Esophagus mucosa (tissue), 1 donor: ENCODE measurements at places on chromosomes 16 and 17.
A peak's percentile ranks its signal among the peaks of the same experiment; 100 is the strongest.

DNA sequence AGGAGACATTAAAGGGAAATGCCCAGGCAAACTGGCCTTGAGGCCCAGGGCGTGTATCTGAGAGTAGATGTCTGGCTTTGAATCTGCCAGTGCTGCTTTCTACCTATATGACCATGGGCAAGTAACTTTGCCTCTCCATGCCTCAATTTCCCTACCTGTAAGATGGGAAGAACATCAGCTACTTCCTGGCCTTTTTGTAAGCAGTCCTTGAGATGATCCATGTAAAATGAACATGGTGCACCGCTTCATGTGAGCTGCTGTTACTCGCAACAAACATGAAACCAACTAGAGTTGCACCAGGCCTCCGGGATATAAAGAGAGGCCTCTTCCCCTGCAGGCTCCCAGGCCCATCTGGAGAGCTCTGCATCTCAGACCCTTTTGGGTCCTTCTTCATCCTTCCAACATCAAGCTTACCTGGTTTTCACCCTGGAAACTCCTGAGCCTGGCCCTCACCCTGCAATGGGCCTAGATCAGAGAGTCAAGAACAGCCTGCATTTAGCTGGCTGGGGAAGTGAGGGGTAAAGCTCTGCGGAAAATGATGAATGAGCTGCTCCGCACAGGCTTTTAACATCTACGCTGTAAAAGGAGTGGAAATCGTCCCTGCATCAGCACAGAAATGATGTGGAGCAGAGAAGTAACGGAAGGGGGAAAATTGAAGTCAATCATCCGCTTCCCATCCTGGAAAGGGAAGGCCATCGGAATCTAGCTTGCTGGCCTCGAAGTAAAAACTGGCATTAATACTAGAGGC lies 2.3 kb upstream of the MYH11 start:
- no peak for ATAC-seq

DNA sequence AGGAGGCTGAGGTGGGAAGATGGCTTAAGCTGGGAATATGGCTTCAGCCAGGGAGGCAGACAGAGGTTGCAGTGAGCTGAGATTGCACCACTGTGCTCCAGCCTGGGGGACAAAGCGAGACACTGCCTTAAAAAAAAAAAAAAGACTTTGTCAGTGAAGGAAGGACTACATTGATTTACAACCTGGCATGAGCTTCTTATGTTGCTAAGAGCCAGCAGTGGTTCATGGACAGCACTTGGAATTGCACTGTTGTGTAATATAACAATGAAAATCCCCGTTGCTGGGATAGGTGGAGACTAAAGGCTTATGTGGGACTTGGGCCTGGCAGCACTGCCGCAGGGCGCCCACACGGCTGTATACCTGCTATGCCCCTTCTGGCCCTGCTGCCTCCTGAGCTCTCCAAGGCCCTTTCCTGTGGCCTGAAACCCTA lies 14.1 kb upstream of the SLC16A5 start:
- peak; percentile 69 for ATAC-seq

DNA sequence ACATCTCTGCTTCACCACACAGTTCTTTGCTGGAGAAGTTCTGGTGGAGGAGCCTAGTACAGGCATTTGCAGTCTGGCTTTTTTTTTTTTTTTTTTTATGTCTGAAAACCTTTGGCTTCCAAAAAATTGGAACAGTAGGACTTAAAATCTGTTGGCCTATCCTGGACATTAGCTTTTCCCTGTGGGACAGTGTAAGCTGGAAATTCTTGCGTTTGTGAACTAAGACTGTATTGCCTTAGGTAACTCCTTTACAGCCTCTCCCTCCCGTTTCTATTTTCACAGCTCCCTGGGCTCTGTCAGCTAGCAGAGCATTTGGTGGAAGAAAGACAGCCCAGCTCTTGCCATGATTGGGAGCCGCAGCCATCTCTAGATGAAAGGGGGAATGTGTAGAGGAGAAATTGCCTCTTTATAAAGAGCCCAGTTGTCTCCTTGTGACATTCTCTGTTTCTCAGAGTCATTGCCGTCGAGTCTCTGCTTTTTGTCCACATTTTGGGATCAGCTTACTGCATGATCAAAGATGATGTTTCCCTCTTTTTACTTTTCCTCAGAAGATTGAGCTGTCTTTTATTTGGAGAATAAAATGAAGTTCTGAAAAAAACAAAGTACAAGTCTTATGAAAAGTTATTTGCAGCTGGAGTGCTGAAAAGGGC lies 227.5 kb downstream of the SPECC1 start:
- ATAC-seq, result no peak

- ATAC-seq, result peak; percentile 21
These were observed 10.2 kb upstream of the SEC14L5 start for GRCh38 chr16:4947722-4948503.

- no peak for ATAC-seq
These were observed 1380.6 kb downstream of the CDH8 start for GRCh38 chr16:60655514-60656153.

GRCh38 chr17:17420561-17421269 lies 56.1 kb upstream of the MED9 start:
- ATAC-seq, result no peak

GRCh38 chr16:12231666-12232065 lies 255.1 kb downstream of the SNX29 start:
- ATAC-seq, result no peak

- ATAC-seq, result no peak
These were observed 46.5 kb downstream of the TEX2 start for GRCh38 chr17:64216338-64217248.

DNA sequence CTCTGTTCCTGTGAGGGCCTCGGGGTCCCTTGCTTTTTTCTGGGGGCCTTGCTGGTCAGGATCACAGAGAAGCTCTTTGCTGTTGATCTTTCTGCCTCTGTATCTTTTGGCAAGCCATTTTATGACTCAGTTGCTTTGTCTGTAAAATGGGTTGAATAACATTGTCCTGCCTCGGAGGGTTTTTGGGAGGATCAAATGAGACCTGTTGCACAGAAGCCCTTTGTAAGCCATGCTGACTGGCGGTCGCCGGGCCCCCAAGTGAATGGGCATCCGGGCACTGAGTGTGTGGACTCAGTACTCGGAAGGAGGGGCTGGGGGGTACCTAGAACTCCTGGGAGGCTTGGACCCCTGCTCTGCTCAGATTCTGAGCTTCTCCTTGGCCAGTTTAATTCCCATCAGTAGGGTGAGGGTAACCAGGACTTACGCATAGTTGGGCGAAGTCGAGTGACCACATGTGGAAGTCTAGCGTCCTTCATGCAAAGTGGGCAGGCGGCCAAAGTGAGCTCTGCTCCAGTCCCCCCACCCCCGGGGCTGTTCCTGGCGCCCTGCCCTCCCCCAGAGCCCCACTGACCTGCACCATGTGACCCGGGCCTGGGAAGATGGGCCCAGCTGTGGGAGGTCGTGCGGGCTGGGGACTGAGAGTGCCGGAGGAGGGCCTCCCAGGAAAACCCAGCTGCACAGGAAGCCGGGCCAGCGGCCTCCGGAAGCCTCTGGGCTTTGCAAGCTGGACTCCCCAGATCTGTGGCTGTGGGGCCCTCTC lies 284.0 kb downstream of the SEC14L1 start:
- ATAC-seq, result no peak

DNA sequence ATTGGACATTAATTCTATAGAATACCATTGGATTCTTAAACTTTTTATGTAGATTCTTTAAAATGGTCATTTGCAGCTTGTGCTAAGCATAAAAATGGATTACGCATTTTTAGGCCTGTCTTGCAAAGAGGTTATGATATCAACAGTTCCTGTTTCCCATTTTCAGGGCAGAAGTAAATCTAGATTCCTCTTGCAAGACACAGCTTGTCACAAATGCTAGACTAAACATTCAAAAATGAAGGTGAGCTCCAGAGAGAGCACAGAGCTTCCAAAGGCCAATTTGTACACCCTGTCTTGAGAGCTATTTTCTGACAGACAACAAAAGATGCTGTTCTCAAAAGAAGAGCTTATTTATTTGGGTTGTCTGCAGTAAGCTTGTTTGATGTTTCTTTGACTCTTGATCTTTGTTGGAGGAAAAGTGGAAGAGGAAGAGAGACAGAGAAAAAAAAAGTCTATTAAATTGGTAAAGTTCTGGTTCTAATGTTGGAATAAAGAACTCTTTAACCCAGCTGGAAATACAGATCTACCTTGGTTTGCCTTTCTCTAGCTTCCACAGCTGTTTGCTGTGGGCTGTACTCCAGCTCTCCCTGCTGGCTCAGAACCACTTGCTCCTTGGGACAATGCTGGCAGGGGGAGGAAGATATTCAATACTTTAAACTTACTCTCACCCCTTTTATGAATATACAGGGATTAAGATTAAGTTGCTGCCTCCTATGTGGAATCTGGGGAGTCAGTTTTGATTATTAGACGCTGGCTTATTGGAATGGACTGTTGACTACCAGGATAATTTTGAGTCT lies 651.8 kb downstream of the CDH11 start:
- ATAC-seq, result no peak

GRCh38 chr16:11637320-11637719 lies 30.9 kb upstream of the SNN start:
- no peak for ATAC-seq

DNA sequence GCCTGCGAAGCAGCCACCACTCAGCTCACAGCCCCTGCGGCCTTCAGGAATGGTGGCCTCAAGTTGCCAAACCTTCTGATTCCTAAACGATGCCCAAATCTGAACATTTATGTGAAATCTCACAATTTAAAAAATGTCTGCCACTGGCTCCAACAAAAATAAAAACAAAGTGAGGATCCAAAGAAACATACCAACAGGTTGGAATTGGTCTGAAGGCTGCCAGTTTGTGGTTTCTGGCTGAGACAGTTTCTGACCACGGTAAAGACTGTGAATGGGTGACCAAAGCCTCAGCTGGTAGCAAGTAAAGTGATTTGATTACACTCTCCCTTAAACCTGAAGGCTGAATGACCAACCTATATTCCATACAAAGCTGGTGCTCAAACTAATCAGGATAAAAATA lies 24.9 kb downstream of the LITAFD start:
- no peak for ATAC-seq

DNA sequence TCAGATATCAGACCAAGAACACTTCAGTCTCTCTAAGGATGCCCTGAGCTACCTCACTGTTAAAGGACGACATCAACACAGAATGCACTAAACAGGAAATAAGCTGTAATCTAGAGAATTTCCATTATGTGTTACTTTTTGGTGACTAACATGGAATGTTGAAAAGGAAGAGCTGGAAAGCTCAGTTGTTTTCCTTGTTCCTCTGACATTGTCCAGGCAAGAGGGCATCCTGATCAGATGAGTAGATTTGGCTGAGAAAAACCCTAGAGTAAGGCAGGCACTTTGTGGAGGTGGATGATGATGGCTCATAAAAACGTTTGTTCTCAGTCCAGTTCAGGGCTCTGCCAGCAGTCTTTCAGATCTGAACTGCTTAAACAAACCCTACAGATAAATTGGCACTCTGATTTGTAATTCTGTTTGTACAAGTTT lies 34.0 kb downstream of the DGKE start:
- peak; percentile 32 for ATAC-seq

- ATAC-seq, result peak; percentile 92
These were observed at the start of gene CRISPLD2 for GRCh38 chr16:84819644-84820304. CRISPLD2 (plus strand) TSS chr16:84819985; CDS start chr16:84838496, 18,511 bp downstream.

GRCh38 chr16:88830258-88830657 lies 18.5 kb upstream of the APRT start:
- no peak for ATAC-seq

DNA sequence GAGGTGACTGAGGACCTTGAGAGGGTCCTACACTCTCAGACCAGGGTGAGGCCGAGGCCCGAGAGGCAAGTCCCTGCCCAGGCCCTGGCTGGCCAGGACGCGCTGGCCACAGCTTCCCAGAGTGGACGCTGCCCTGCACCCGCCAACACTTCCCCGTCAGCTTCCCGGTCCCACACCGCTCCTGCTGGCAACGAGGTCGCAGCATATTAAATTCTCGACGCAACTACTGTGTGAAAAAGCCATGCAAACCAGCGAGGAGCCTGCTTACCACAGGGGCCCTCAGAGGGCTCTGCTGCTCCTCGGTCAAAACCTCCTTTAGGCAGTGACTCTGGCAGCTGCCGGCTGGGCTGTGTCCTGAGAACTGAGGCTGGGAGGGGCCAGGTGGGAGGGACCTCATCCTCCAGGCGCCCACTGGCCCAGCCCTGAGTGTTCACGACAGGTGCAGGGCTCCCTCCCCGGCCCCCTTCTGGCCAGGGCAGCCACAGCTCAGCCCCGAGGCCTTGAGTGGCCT lies 2.1 kb upstream of the TEX19 start:
- no peak for ATAC-seq

DNA sequence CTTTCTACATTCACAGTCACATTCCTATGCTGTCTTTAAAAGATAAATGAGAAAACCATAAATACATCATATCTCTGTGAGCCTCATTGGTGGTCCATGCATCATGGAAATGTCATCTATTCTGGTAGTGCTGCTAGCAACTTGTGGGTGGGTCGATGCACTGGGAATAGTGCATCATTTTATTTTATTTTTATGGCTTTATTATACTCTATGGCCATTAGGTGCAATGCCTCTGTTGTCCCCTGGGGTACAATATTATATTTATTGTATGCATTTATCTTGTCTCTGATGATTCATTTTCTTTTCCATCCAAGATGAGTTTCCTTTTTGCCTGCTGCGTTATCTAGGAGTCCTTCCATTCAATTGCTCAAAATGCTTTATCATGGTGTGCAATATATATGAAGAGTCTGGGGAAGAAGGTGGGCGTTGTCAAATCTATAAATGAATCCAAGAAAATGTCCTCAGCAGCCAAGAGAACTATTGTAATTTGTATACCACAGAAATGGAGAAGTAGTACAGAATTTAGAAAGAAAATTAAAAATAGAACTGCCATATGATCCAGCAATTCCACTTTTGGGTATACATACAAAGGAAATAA lies 324.0 kb downstream of the KCNJ2 start:
- ATAC-seq, result no peak

- no peak for ATAC-seq
These were observed 42.7 kb downstream of the GNAO1 start for GRCh38 chr16:56233795-56234566.

GRCh38 chr16:81551151-81551808 lies 106.7 kb downstream of the CMIP start:
- peak; percentile 46 for ATAC-seq

DNA sequence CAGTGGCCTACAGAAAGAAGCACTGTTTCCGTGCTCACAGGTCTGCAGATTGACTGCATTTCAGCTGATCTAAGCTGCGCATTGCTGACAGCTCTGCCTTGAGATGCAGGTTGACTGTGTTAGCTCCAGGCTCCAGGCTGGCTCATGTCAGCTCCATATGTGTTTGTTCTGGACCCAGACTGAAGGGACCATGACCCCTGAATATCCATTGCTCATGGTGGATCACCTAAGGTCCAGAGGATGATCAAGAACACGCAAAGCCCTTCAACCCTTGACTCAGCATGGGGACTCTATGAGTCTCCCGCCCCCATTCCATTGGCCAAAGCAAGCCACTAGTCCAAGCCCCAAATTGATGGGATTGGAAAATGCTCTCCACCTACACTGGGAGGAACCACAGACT lies 239.3 kb upstream of the C16orf82 start:
- ATAC-seq, result no peak
